ENCODE measurements at places on chromosomes 16 and 17.

DNA sequence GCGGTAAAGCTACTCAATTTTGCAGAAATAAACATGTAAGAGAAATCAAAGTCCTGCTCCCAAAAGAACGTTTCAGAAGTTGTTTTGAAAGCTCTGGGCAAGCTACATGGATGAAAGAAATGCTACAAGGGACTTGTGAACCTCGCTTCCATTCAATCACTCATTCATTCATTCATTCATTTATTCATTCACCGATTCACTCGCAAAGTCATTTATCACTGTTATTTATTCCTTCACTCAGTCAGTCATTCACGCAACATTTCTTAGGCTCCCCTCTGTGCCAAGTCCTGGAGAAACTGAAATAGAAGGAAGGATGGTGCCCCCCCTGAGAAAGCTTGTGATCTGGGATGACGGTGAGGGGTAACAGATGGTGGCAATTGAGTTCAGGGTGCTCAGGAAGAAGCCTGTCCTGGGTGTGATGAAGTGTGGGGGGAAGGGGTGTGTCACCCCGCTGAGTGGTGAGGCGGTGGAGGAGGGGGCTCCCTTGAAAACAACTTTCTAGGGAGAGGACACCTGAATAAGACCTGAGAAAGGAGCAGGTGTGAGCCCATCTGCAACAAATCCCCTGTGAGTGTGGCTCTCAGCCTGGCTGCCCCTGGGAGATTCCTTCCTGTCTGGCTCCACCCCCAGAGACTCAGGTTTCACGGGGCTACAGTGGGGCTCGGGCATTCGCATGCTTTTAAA is 36.3 kb upstream of the PRSS54 start:
- DNase-seq, result no peak

GRCh38 chr16:30923554-30924075 is at the start of gene FBXL19:
Gene FBXL19, plus strand, starts transcription at chr16:30923572. Its CDS starts 2,183 bp downstream, at chr16:30925755.
- no peak for DNase-seq

DNA sequence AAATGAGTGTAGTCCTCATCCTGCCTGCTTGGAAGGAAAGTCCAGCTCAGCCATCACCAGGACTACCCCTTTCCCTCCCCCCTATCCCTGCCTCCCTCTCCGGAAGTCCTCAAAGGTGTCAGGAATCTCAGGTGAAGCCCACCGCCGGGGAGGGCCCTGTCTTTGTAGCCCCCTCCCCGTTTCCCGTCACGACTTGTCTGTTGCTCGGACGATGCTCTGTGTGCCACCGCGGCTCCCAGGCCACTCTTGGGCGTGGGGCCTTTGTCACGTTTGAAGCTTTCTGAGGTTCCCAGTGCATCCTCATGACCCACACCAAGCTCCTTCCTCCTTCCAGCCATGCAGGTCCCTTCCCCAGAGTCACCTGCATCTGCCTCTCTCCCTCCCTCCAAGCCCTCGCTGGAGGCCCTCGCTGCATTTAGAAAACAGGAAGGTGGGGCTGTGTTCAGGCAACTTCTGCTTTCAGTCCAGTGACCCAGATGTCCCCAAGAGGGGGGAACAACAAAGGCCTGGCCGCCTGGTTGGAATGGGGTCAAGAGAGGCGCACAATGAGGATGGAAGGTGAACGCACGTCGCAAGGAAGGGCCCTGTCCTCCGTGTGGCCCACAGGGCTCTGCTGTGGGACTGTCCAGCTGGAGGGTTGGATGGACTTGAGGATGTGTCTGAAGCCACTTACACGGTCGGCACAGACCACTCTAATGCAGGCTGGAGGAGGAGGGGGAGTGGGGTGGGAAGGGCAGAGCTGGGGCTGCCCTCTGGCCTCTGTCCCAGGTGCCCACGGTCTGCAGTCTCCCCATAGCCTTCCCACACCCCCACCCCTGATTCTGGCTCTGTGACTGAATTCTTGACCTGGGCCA is 59.9 kb downstream of the OR1D5 start:
- DNase-seq, result no peak

- no peak for DNase-seq
These were observed 102.8 kb upstream of the SMIM36 start for GRCh38 chr17:55614061-55614460.

DNA sequence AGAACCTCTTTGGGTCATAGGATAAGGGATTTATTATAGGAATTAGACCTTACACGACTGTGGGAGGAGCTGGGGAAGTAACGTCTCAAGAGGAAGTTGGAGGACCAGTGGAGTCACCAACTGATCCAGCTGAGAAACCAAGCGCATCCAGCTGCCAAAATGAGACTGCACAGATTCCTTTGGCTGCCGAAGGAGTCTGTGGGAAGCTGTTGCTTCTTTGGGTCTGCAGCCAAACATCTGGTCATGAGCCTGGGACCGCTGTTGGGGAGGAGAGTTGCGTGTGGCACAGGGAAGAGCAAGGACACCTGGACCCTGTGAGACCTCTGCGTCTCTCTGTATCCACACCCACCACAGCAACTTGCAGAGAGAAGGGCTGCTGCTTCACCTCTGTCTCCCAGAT is 2.4 kb upstream of the NACA2 start:
- no peak for DNase-seq

DNA sequence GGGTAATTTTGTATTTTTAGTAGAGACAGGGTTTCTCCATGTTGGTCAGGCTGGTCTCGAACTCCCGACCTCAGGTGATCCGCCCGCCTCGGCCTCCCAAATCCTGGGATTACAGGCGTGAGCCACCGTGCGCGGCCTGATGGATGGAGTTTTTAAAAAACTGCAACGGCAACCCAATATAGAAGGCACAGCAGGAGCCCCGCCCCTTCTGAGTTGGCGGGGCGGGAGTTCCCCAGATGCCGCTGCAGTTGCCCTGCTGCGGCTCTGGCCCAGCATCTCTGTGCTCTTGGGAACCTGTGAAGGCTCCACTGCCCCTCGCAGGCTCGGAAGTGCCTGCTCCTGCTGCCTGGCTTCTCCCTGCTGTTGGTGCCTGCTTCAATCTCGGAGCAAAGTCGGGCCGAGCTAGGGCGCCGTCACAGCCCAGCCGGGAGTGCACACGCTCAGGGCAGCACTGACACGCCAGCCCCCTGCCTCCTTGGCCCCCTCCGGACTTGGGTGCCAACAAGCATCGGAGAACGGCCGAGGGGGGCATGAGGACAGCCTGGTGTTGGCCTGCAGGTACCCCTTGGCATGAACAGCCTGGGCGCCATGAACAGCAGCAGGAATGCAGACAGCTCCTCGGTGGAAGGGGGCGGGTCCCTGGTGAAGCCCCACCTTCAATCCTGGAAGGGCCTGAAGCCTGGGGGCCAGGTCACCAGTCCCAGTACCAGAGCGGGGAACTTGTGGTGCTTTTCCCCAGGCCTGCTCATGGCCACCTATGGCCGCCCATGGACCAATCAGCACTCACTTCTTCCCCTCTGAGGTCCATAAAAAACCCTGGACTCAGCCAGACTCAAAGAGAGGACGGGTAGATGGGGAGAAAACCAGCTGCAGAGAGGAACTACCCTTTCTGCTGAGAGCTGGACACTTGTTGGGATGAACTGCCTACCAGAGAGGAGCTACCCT is 2.3 kb upstream of the NT5M start:
- peak; percentile 67 for DNase-seq

GRCh38 chr16:57284209-57284951 is at the start of gene PLLP:
Gene PLLP, minus strand, starts transcription at chr16:57284672. Its CDS starts 132 bp downstream, at chr16:57284540.
- DNase-seq, result peak; percentile 47

- DNase-seq, result no peak
These were observed 195.2 kb upstream of the CNTNAP4 start for GRCh38 chr16:76081967-76082366.

DNA sequence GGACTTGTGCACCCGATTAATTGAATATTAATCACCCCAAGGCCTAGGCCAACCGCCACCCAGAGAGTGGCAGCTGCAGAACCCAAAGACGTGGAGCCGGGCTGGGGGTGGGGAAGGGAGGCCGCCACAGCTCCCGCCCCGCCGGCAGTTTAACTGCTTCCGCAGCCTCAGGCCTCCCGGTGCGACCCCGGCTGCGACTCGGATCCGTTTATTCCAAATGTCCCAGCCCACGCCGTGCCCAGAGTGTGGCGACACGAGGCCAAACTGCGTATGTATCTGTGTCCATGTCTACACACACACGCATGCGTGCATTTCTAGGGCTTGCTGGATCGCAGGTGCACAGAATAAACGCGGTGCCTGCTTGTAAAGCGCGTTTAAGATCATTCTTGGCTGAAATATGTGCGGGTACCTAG is 802 bp upstream of the TOB1 start:
- DNase-seq, result peak; percentile 66

DNA sequence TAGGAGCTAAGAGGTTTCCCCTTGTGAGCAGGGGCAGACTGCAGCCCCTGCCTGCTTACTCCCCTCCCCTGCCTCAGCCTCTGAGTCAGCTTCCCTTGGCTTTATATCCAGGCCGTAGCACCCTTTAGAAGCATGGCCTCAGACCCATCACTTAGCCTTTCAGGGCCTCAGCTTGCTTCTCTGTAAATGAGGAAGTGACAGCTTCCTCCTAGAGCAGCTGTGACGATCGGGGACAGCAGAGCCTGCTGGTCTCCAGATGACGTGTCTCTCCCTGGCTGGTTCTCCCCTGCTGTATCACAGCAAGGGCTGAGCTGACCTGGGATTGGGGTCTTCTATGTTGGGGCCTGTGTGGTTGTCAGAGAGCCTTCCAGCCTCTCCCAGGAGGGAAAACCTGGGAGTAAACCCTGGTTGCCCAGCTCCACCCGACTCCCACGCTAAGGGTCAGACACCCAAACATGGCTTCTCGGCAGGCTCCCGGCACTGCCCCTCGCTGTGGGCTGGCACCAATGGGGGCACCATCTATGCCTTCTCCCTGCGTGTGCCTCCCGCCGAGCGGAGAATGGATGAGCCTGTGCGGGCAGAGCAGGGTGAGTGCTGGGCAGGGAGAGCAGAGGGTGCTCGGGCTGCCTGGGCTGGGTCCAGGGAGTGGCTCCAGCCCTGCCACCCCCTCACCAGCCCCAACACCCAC is 16.3 kb upstream of the MYO15B start:
- DNase-seq, result no peak

GRCh38 chr16:1540556-1540855 is 7.0 kb downstream of the TMEM204 start:
- DNase-seq, result no peak

DNA sequence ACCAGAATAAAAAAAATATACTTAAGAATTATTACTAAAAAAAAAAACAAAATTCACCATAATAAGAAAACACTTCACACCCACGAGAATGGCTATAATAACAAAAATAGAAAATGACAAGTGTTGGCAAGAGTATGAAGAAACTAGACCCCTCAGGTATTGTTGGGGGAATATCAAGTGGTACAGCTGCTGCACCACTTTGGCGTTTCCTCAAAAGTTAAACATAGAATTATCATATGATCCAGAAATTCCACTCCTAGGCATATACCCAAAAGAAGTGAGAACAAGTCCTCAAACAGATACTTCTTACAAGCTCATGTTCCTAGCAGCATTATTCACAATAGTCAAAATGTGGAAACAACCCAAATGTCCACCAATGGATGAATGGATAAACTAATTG is 26.3 kb downstream of the AMFR start:
- no peak for DNase-seq

GRCh38 chr16:50593410-50594150 is 45.4 kb downstream of the NKD1 start:
- DNase-seq, result no peak

Measured in activated T-cell treated with anti-CD3 and anti-CD28 coated beads, Interleukin-2, amount 50 U/mL, for 72 hours (primary cell).